ENCODE measurements at places on chromosomes 1 and 21. TPM values are rescaled to one million over a fixed set of nuclear protein-coding genes. Genes with fewer than 3 reads are reported as not detected.

The DYNLT5 gene
- 3.2 TPM for total RNA-seq

The HPCA gene
- total RNA-seq = 176 TPM

The KCNE2 gene
- 1.7 TPM for total RNA-seq

The CLIC4 gene
- 94.9 TPM for total RNA-seq

The PADI1 gene
- total RNA-seq = not detected

The FPGT gene
- total RNA-seq = 17.5 TPM

The CR1 gene
- 0.48 TPM for total RNA-seq

The BLACAT1 gene
- total RNA-seq = 1.9 TPM

The BSND gene
- total RNA-seq = not detected

The RORC gene
- total RNA-seq = not detected

The GFI1 gene
- total RNA-seq = not detected

The LEFTY2 gene
- total RNA-seq = not detected

The CHIA gene
- not detected for total RNA-seq

The TNFRSF1B gene
- 6.3 TPM for total RNA-seq

The MR1 gene
- 4.9 TPM for total RNA-seq

The LDLRAD1 gene
- not detected for total RNA-seq

The BTBD8 gene
- total RNA-seq = 92.6 TPM

DNA sequence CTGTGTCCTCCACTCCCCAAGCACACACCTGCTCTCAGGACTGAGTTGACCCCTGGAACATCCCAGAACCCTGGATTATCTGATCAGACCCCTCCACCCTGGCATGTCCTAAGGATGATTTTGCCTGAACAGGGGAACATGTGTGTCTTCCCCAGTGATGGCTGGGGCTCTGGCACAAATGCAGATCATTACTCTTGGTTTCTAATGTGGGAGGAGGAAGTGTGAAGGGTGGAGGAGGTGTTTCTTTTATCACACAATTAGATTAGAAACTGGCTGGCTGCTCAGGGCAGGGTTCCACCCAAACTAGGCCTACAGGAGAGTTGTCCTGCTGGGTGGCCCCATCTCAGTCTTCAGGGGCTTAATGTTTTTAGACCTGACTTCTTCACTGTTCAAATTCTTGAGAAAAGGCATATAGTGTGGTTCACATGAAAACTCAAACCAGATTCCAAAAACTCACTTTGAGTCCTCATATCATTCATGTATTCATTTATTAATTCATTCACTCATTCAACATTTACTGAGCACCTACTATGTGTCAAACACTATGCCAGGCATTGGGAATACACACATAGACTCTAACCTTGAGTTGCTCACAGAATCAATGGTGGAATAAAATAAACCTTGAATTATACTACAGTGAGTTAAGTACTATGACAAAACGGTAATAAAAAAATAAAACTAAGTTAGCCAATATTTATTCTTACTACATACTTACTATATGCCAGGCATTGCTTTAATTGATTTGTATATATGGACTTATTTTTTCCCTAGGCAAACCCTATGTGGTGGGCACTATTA is 221.8 kb upstream of the JUN start:
- DNase-seq = no peak

DNA sequence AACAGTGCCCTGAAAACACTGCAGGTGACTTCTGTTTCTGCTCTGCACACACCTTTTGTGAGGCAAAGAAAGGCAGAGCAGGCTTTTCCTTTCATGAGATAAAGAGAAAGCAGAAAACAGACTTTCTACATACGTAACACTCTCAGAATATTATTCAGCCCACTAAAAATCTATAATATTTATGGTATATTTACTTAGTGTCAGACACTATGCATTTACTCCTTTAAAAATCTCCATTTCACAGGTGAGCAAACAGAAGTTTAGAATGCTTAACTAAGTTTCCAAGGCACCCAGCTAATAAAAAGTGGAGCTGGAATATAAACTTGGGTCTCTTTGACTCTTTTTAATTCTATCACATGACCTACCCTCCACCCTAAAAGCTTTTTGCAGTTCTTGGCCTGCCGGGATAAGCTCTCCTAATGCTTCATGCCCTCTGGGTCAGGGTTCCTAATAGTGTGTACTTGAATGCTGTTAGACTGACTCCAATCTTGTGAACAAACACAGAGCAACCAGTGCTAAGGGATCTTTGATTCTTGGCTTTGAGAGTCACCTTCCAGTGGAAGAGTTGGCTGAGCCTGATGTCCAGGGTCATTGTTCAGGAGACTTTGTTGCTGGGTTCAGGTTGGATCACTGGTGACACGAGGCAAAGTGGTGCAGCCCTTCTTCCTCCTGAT is 27.2 kb downstream of the PROK1 start:
- no peak for DNase-seq

- no peak for DNase-seq
These were observed 38.4 kb upstream of the KCNK2 start for GRCh38 chr1:215044151-215044550.

DNA sequence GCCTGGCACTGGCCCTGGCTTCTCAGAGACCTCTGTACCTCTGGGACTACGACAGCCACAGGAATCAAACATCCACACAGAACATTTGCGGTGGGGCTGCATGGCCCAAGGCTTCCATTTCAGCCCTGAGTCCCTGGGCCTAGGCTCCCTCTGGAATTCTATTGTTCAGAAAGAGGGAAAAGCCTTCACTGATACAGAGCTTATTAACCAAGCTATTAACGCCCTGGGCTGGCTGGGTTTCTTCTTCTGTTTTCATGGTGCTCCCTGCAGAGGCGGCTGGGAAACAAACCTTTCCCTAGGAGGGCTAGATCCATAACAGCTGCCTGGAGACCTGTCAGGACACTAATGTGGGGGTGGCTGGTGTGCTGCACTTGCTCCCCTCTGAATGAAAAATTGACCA is 88.2 kb downstream of the KAZN start:
- no peak for DNase-seq

- DNase-seq = no peak
These were observed 150.5 kb upstream of the DUSP10 start for GRCh38 chr1:221892301-221892830.

GRCh38 chr1:212696721-212697331 is 2.8 kb downstream of the BATF3 start:
- DNase-seq = no peak

DNA sequence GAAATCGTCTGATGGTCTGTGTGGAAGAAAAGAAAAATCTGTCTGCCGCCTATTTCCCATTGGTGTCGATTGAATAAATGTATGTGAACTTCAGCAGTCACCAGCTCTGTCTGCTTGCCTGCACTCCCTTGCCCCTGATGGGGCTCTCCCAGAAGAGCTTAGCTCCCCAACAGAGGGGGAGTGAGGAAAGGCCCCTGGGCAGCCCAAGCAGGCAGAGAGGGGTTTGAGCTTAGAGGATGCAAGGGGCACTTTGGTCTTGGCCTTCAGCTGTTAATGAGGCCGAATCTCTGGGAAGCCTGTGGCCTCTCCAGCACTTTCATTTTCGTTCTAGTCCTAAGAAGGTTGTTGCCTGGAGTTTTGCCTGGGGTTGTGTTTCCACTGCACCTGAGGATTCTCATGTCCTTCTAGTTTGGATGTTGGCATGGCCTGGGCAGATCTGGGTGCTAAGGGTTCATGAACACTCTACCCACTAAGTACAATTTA is 2.8 kb downstream of the FOXD2 start:
- DNase-seq = no peak

DNA sequence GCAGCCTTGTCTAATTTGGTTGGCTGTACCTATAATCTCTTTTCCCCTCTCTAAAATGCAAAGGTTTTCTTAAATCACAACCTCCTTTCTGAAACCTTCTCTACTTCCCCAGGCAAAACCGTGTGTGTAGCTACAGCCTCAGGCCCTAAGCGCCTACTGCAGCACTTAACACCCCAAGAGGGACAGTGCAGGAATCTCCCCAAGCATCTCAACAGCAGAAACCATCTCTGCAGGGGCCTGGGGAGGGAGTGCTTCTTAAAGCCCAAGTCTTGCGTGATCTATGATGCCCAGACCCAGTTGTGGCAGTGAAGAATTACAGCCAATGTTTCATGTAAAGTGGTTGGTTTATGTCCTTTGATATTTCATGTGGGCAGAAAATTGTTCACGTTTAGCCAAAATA is 159.3 kb downstream of the DSCAM start:
- DNase-seq = no peak

DNA sequence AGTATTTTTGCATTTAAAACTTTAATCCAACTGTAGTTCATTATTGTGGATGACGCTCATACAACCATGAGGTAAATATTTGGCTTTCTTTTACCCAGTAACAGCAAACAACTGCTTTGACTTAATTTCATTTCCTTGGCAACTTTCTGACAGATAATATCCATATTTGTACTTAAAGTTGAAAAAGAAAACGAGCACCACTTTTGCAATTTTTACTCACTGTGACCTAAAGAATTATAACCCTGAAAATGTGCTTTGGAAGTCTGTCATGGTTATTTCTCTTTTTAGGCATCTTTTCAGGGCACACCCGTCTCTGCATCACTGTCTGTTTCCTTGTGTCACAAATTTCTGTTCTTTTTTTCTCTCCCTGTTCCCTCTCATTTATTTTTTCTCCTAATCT is 918 bp upstream of the CD2 start:
- DNase-seq = no peak

DNA sequence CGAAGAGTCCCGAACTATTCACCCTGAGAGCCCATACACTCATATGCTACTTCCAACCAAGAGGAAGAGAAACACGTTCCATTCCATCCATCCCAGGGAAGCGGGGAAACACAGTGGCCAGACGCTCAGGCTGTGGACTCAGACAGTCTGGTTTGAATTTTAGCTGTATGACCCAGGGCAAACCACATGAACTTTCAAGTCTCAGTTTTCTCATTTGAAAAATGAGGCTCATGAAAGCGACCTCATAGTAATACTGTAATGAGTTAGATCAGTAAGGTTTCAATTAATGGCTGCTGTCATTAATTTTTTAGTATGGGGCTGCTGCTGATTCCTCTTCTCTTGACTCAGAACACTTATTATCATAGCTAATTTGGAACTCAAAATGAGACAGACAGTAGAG is 1.5 kb downstream of the FCRL4 start:
- DNase-seq = no peak

GRCh38 chr1:108556499-108556898 is 3.4 kb upstream of the EEIG2 start:
- no peak for DNase-seq

- DNase-seq = peak; percentile 16
These were observed 26.7 kb downstream of the SUSD4 start for GRCh38 chr1:223337174-223337869.

DNA sequence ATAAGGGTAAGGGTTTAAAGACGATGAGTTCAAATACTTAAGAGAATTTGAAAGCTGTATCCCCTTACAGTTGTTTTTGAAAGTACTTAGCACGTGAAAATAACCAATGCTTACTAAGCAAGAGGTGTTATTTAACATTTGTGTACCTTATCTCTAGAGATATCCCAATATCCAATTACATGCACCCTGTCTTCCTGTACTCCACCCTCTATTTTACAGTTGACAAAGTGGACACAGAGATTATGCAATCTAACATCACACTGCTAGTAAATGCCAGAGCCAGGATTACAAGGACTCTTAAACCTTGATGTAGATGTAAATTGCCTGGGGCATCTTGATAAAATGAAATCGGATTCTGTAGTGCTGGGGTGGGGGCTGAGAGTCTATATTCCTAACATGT is 72.0 kb downstream of the GDAP2 start:
- no peak for DNase-seq

- no peak for DNase-seq
These were observed 1044.4 kb downstream of the PLA2G4A start for GRCh38 chr1:187873126-187873525.

DNA sequence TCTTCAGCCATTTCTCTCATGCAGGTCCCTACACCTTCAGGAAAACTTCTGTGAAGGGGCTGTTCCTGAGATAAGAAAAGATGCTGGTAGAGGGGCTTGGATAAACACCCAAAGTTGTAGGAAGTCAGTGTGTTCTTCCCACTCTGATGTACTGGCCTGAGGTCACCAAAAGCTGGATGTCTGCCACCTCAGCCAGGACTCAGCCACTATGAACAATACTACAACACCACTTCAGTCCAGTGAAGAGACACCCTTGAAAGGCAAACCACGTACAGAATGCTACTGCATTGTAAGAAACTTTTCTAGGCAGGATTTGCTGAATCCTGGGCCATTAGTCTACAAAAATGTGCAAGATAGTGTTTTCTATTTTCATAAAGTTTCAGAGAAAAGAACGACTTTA is 2.4 kb downstream of the PTPN14 start:
- no peak for DNase-seq

- DNase-seq = no peak
These were observed 116.8 kb downstream of the NPHP4 start for GRCh38 chr1:5875345-5875910.

DNA sequence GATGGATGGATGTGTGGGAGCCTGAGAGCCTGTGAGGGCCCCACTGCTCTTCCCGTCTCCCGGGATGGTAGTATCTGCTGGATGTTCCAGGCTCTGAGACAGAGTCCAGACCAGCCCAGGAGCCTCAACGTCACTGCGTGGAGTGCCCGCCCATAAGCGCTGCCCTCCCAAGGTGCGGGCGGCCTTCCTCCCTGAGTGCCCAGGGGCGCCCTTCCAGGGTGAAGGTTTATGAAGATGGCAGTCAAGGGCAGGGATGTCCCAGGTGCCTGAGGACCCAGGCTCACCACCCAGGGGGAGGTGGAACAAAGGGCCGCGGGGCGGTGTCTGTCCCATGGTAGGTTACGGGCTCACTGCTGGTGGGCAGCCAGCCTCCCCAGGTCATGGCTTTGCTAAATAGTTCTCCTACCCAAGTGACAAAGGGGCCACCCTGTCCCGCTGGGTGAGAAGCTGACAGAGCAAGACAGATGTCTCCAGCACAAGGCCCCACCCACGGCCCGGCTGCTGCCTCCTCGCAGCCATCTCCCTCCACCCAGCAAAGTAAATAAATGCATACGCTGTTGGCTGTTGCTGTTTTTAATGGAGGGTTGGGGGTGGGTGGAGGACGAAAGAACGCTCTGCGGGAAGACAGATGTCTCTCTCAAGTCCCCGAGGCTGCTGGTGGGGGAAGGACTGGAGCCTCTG is 9.0 kb upstream of the GPR153 start:
- DNase-seq = no peak

DNA sequence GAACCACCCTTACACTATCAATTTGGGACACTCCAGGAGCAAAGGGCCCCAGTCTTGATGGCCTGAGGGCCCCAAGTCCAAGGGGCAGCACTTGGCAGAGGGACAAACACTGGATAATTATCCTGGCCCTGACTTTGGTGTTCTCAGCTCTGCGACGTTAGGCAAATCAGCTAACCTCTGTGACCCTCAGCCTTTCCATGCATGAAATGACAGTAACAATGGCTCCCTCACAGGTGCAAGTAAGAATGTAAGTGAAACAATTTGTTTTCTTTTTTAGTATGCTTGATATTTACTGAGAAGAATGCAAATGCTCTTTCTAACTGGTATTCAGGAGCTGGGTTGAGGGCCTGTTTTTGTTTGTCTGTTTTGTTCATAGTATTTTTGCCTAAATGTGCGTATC is 61.6 kb upstream of the PRDX6 start:
- DNase-seq = no peak

GRCh38 chr1:81129366-81129765 is 671.4 kb upstream of the ADGRL2 start:
- no peak for DNase-seq
